Cerebellar cortex (tissue), 1 donor: ENCODE measurements at places on chromosomes 2 and 18.

DNA sequence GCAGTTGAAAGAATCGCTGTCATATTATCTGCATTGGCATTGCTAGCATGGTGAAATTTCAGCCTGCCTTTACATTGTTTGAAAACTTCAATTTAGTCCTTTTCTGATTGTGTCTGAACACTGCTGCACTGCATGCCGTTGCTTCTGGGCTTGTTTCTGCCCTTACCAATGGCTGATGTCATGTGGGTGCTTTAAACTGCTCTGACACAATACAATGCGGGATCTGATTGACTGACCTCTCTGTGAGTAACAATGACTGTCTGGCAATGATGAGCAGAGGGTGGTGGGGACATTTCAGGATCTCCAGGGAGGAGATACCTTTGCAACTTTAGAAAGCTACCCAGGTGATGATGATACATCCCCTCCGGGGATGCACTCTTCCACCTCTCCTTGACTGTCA is 119.5 kb upstream of the ZBTB14 start:
- DNase-seq = no peak

DNA sequence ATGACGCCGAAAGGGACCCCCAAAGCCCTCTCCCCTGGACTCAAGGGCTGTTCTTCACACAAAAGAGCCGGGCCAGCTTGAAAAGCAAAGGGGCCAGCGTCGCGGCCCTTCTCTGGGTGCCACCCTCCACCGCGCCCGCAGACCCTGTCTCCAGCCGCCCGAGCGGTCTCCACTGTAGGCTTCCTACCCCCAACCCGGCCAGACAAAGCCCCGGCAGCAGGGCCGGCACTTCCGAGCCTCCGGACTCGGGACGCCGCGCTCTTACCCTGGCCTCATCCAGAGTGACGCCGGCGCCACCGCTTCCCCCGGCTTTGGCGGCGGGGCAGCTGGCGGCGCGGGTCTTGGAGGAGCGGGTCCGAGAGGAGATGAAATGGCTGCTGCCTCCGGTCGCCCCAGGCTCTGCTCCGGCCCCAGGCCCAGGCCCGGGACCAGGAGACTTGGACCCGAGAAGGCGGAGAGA is 603 bp downstream of the ATAD2B start:
- DNase-seq = no peak

DNA sequence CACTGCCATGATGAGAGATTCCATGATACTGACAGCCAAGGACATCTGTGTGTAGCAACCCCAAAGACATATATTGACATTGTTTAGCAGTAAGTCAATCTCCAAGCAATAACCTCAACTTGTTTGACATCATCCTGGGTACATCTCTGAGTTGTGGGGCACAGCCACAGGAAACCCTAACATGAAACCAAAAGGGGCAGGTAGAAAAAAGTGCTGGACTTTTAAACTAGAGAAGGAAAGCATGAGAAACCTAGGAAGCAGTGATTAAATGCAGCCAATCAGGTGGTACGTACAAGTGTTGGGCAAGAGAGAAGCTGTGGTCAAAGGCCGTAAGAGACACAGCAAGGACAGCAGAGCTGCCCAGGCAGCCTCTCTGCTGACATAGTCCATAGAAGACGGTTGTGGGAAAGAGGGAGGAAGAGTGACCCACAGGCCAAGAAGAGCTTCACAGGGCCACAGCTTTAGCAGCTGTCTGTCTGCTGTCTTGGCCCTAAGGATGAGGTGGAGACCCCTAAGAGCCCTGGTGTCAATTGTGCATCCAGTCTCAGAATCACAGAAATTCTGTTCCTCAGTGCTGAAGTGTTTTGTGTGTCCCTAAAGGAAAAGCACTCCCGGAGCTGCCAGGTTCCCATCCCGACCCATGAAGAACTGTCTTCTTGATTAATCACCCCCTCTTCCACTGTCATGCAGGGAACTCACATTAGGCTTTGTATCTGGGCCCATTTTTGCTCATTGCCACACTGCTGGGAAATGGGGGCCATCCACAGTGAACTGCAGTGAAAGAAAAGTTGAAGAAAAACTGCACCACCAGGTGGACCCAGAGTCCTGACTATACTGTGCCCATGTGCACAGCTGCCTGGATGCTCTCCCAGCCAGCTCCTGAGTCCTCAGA is 25.4 kb upstream of the CHN1 start:
- DNase-seq = peak; percentile 49

DNA sequence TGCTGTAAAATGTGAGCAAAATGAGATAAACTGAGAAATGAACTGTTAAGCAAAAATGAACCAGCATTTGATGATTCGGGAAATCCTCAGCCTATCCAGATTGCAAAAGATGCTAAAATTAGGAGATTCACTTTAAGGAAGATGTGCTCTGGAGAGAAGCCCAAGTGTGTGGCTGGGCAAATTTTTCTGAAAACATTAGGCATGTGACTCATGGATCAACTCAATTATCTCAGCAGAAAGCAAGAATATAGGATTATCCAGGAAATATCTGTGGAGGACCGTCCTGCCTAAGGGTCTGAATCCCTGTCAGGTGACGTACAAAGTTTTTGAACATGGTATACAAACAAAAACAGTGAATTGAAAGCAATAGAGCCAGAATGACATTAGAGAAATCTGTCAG is 1268.3 kb upstream of the TMEFF2 start:
- no peak for DNase-seq

- DNase-seq = no peak
Measured at GRCh38 chr18:10771053-10771709, 245.4 kb downstream of the NAPG start.

GRCh38 chr2:40087434-40087833 is 308.4 kb upstream of the THUMPD2 start:
- no peak for DNase-seq

DNA sequence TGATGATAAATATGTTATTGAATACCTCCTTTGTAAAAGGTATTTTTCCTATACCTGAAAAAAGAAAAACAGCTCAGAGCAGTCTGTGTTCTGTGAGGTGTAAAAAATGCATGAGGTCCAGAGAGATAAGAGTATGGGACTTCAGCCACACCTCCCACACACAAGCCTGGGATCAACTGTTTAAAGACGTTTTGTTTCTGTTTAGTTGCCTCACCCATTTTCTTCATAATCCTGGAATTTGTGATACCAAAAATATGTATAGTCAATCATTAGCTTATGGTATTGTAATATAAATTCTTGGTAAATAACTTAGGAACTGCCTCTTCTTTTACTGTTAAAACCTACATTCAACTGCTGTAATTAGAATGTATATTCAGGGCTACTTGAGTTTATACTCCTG is 1322.9 kb upstream of the TMEFF2 start:
- no peak for DNase-seq

DNA sequence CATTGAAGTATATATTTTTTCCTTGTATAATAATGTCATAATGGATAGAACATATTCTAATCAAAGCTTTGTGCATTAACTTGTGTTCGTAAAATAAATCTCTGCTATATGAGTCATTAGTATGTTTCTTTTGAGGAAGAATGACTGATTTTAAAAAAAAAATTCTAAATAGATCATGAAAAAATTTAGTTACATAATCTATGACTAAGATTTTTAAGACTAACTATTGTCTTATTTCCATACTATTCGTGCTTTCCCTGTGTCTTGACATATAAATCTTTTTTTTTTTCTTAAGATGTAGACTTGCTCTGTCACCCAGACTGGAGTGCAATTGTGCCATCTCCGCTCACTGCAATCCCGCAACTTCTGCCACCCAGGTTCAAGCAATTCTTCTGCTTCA is 226.1 kb downstream of the DSEL start:
- no peak for DNase-seq

DNA sequence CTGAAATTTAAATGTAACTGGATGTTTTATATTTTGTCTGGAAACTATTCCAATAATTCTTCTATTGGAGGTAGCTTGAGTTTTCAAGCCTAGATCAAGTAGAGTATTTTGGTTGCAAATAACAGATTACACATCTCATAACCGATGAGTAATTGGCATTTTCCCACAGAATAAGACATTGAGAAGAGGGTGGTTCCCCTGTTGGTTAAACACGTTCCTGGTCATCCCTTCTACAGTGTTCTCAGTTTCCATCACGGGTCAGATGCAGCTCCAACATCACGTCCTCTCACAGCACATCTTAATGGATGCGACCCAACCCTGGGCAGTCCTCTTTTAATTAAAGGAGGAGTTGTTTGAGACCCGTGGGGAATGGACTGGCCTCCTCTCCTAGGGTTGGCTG is 149.0 kb upstream of the ZNF516 start:
- DNase-seq = no peak

DNA sequence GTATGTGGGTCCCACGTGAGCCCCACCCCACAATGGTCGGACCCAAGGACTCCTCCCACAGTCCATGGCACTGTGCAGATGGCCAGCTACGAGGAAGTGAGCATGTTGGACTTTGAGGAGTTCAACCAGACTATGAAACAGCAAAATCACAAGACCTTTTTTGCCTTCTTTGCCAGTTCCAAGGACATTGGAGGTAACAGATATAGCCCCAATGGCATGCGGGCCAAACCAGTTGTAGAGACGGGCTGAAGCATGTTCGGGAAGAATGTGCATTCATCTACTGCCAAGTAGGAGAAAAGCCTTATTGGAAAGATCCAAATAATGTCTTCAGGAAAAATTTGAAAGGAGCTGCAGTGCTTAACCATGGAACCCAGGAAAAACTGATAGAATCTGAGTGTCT is 12.6 kb downstream of the DNER start:
- no peak for DNase-seq

GRCh38 chr2:230360028-230360427 is 33.0 kb downstream of the SP140L start:
- DNase-seq = no peak

DNA sequence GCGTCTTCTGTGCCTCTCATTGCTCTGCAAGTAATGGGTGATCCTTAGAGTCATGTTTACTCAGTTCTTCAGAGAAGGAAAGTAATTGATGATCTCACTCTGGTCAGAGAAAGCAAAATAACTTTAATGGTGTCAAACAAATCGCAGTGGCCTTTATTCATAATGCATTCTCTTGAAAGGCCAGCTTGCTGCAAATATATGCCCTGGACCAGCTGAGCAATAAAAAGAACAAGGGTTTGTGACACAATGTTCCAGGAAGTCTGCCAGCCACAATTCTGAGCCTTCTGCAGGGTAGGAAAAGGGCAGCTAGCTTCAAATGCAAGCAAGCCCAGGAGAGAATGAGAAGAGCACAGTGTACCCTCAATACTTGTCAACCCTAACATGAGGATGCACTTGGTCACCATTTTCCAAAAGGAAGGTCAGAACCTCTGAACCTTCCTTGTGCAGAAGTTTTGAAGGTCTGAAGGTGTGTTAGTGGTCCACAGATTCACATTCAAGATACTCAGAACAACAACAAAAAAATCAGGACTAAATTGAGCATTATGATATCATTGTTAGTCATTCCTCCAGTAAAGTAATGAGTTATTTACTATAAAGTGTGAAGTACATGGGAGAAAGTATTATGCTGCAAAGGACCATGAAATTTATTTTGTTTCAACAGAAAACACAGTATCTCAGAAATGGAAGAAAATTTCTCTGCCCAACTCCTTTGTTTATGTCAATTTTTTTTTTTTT is 355.6 kb downstream of the PAX3 start:
- DNase-seq = no peak

DNA sequence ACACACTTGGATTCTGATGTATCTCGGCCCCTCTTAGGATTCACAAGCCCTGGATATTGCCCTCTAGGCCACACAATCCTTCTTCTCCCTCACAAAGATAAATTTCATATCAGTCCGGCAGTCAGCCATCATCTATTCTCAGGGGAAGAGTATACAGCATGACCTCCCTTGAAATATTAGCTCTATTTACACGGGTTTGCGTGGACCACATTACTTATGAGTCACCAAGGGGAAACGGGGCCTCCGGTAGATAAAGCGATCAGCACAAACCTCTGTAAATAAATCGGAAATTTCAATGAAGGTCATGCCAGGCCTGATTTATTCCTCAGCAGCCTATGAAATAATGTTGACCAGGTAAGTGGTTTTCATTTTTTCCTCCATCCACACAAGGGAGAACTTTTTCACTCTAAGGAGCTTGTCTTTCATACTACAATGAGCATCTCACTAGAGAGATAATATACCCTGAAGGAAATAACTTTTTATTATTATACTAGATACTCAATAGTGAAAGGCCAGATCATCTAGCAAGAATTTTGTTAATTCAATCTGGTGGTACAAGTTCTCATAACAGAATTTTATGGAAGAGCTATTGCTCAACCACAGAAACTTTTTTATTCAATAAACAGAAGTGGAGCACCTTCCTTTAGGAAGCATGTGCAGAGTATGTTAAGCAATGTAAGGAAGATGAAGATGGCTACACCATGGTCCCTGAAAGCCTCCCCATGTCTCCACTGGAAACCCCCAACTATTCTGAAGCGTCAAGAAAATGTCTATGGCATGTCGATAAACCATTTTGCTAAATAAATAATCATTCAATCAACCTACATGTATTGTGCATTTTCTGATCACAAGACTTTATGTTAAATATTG is 125.2 kb upstream of the PIK3C3 start:
- no peak for DNase-seq

- no peak for DNase-seq
Measured at GRCh38 chr2:206353685-206354084, 79.2 kb downstream of the ZDBF2 start.

DNA sequence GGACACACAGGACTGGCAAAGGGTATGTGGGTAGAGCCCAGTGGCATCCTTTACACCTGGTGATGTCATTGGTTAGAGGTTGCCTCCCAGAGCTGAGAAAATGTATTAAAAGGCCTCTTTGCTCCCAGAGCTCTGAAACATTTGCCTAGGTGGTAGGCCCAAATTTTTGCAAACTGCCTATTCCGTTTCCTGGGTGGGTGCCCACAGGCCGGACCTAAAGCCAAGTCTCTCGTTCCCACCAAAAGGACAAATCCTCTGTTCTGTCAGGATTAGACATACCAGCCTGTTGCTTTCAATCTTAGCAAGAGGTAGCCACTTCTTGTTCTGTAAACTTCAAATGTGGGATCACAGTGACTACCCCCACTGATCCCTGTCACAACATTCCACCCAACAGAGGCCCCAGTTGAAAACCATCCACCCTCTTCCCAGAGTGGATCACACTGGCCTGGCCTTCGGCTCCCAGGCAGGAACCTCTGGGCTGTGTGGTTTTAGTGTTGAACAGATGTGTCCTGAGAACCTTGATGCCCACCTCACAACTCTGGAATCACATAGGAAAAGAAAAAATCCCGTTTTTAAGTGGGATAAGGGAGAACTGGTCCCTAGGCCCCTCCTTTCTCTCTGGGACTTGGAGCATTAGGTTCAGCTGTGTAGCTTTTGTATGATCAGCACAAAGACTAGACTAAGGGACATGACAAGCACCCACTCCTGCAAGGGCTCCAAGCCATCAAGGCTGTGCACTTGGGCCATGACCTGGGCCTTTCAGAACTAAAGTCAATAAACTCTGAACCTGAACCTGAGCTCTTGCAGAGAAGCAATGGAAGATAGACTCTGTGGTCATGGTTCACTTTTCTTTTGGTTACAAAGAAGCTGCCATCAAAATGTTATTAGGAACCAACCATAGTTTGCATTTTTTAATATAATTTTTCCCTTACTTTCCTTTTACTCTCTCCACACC is 211.3 kb downstream of the CYP26B1 start:
- no peak for DNase-seq

GRCh38 chr2:82857967-82858366 is 1601.1 kb downstream of the SUCLG1 start:
- no peak for DNase-seq
